ENCODE measurements at places on chromosomes 3 and 15.
A peak's percentile ranks its signal among the peaks of the same experiment; 100 is the strongest.

GRCh38 chr3:184620475-184621119 lies 59.0 kb downstream of the EPHB3 start:
- DNase-seq: no peak

DNA sequence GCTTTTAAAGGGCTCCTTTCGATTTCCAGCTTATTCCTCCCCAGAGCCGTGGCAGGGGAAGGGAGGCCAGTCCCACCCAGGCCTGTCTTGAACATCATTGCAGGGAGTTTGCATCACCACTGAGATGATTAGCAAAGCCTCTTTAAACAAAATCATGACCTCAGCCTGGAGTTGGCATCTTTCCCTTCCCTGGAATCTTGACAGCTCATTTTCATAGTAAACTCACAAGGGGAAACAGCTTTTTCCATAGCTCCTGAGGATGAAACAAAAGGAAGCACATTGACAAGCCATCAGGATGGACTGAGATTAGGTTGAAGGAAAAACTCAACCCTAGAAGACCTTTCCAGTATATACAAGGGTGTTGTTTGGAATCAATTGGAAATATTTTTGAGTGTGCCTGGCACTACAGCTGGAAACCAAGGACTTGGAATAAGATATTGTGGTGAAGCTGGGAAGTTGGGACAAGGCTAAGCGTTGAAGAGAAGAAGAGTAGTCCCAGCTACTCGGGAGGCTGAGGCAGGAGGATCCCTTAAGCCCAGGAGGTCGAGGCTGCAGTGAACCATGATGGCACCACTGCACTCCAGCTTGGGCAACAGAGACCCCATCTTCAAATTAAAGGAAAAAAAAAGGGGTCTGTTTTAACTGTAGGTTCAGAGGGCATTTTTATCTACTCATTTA lies 3.1 kb upstream of the LARP6 start:
- DNase-seq: peak; percentile 59

GRCh38 chr15:91291673-91292072 lies 191.6 kb downstream of the SV2B start:
- peak; percentile 35 for DNase-seq

DNA sequence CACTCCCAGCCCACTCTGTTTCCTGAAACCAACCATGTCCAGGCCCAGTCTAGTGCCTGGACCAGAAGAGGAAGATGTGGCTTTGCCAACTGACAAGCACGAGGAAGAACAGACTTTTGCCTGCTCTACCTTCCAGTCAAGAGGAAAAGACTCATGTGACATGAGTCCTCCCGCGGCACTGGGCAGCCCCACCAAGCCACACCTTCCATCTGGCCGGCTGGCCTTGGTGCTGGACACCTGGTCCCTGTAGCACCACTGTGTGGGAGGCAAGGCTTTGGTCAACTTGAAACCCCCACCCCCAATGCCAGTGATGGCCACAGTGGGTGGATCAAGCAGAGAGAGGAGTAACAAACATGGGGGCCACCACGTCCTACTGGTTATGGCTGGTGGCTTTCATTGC lies 12.5 kb downstream of the CHDH start:
- no peak for DNase-seq

DNA sequence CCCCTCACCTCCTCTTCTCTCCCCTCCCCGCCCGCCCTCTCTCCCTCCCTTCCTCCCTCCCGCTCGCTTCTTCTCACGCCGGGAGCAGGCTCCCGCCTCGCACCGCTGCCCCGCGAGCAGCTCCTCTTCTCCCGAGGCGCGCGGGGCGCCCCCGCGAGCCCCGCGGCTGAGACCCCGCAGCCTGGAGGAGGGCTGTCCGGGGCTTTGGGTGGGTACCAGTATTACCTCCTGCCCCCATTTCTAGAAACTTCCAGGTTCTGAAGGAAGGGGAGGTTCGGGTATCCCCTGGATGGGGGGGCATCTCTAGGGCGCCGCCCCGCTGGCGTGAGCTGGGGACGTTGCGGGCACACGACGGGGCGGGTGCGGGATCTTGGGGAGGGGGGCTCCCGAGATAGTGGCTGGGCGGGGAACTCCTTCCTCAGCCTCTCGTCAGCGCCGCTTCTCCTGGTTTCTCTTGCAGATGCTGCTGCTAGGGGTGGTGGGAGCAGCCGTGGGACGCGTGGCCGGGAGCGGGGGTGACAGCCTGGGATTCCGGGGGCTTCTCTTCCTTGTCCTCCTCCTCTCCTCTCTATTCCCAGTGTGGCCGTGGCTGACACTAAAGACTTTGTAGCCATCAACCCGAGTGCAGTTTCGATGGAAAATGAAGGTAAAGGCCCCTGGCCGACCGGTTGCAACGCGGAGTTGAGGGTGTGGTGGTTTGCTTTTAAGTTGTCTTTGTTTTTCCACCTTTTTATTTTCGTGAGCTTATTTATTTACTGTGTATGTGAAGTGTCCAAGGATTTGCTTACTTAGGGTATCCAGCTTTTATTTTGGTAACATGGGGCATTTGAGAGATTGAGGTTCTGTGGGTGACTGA lies 474 bp downstream of the ATP2C1 start:
- no peak for DNase-seq

GRCh38 chr3:133276594-133276993 lies 123.3 kb upstream of the BFSP2 start:
- DNase-seq: no peak

Data from HCT116 (cell line).